Common myeloid progenitor, CD34-positive (primary cell): ENCODE measurements at places on chromosomes 12 and 14.
A peak's percentile ranks its signal among the peaks of the same experiment; 100 is the strongest.

DNA sequence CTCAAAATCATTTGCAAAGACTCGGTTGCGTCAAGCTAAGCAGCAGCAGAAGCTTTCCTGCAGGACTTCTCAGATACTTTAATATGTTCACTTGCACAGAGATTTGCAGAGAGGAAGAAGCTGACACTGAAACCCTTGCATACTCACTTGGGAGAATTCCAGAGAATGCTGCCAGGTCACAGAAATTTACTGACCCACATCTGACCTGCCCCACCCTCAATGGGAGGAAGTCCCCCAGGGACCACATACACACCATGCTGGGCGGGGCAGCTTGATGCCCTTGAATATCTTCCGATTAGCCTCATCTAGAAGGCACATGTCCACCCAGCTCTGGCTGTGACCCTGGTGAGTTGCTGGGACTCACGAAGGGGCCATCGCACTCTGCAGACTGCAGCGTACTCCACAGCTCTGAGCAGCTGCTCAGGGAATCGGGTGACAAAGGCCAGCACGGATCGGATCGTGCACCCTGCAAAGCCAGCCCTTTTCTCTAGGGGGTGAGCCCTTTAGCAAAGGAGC is 83.2 kb downstream of the ITPK1 start:
- DNase-seq: no peak

GRCh38 chr12:4829161-4829792 is 80.4 kb upstream of the KCNA1 start:
- DNase-seq: peak; percentile 95

DNA sequence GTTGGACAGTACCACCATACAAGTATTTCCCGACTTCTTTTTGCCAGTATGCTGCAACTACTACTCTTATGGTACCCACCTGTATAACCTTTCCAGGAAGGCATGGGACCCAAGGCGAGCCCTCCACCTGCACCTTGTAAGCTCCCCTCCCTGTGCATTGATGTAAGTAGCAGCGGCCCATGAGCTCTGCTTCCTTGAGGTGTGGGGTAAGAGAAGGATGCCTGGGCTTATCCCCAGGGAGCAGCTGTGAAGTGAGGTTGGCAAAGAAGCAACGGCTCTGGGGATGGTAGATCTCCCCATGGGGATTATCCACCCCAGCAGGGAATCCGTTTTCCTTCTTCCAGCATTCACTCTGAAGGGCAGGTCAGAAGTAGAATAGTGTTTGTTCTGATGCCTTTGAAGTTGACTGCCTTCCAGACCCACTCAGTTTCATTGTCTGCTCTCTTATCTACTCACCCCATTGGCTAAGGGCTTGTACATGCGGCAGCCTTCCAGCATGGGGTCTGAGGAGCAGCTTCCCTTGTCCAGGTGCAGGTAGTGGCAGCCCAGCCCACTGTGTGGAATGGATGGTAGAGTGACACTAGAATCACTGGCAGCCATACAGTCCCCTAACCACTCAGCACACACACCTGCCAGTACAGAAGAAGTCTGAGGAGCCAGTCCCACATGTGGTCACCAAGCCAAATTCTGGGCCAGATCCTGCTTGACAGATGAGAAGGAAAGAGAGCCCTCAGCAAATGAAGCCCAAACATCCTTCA is 3.4 kb downstream of the CIROP start:
- no peak for DNase-seq

GRCh38 chr12:55716582-55716957 is 724 bp downstream of the BLOC1S1 start:
- DNase-seq: no peak

- peak; percentile 27 for DNase-seq
Observed at GRCh38 chr14:88791629-88792472, 902 bp downstream of the EML5 start.

GRCh38 chr12:6122201-6122600 is 2.3 kb downstream of the VWF start:
- DNase-seq: no peak

GRCh38 chr12:91833780-91834359 is 311.8 kb downstream of the BTG1 start:
- no peak for DNase-seq

- DNase-seq: no peak
Observed at GRCh38 chr12:128421375-128421774, 154.4 kb downstream of the TMEM132C start.
